Hindlimb muscle (tissue), 1 donor: ENCODE measurements at places on chromosomes 6 and 20. TPM values are rescaled to one million over a fixed set of nuclear protein-coding genes. Genes with fewer than 3 reads are reported as not detected.

DNA sequence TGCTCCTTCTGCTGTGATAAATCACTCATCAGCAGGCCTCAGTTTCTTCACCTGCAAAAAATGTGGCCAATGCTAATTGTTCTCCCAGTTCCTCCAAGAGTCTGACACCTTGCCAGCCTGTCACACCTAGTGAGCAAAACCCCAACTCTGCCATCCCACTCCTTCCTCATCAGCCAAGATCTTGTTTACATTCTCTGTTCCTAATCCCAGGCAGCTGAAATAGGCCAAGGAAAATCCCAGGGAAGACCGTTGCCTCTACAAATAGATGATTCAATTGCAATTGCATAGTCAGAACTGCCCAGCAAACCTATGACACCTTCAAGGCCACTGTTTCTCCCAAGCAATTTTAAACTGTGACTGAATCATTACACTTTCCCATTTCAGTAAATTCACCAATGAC, 78.7 kb downstream of the GMDS start:
- DNase-seq: no peak

GRCh38 chr6:112651239-112651638, 304.1 kb downstream of the RFPL4B start:
- DNase-seq: no peak

- DNase-seq: no peak
These were observed 33.5 kb downstream of the TRPC4AP start for GRCh38 chr20:35059110-35059509.

- DNase-seq: no peak
These were observed 67.6 kb upstream of the BTBD3 start for GRCh38 chr20:11849976-11850670.

- DNase-seq: no peak
These were observed 132.1 kb downstream of the SAMD5 start for GRCh38 chr6:147640606-147641005.

The EPPIN gene
- 0.12 TPM for polyA plus RNA-seq
